ENCODE measurements at places on chromosomes 4 and X. TPM values are rescaled to one million over a fixed set of nuclear protein-coding genes. Genes with fewer than 3 reads are reported as not detected.

DNA sequence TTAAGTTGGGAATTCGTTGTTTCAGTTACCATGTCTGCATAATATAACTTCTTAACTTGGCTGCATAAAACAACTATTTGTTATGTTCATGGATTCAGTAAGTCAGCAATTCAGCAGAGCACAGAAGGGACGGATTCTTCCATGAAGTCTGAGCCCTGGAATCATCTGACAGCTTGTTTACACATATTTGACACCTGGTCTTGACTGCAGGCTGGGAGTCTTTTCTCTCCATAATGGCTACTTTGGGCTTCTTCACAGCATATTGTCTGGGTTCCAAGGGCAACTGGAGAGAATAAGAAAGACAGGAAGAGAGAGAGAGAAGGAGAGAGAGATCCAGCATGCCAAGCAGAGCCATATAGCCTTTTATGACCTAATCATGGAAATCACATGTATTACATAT, 23.1 kb downstream of the CENPC start:
- H3K4me3 ChIP-seq, result no peak overlapping the region
- H3K36me3 ChIP-seq, result peaks cover 3% of the 10 kb centered on the region
- no peak overlapping the region for H3K27ac ChIP-seq
- no peak for DNase-seq
- H3K27me3 ChIP-seq, result no peaks in the 10 kb centered on the region

GRCh38 chr4:168651374-168651773, 154.5 kb downstream of the PALLD start:
- H3K27ac ChIP-seq, result no peak overlapping the region
- no peaks in the 10 kb centered on the region for H3K27me3 ChIP-seq

DNA sequence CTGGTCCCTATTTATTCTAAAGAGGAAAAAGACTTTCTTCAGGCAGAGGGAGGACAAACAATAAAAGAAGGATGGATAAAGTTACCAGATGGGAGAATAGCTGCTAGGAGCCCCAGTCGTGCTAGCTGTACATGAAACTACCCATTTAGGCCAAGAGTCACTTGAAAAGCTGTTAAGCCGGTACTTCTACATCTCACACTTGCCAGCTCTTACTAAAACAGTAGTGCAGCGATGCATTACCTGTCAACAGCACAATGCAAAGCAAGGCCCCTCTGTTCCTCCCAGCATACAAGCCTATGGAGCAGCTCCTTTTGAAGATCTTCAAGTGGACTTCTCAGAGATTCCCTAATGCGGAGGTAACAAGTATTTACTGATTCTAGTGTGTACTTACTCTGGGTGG, 1138.8 kb downstream of the ARAP2 start:
- H3K36me3 ChIP-seq, result no peaks in the 10 kb centered on the region
- H3K4me1 ChIP-seq, result peaks cover 6% of the 10 kb centered on the region
- no peak overlapping the region for H3K4me3 ChIP-seq
- no peaks in the 10 kb centered on the region for H3K27me3 ChIP-seq
- no peak for DNase-seq

DNA sequence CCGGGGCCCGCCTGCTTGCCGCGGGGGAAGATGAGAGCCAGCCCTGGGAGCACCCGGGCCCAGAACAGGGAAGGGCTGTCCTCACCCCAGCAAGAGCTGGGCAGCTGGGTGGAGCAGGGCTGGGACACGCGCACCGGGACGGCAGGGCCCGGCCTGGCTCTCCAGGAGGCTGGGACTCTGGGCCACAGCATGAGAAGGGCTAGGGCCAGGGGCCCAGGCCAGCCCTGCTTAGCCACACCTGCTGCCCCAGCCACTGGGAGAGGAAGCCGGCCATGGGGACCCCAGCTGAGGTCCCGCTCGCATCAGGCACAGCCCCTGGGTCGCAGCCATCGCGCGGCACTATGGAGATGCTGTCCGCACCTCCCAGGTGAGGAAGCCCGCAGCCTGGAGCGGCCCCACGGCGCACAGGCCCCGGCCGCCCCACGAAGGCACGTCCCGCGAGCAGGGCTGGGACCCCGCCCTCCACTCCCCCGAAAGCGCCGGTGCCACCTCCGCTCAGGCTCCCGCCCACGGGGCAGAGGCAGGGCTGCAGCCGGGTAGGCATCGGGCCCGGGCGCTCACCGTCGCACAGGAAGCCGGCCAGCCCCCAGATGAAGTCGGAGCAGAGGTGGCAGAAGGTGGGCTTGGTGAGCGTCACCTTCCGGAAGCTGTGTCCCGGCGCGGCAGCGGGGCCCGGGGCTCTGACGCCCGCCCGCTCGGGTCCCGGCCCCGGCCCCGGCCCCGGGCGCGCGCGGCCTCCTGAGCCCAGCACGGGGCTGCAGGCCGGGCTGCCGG, 531 bp downstream of the DGKQ start:
- peaks cover 4% of the 10 kb centered on the region for H3K27me3 ChIP-seq
- H3K4me3 ChIP-seq, result peak overlapping the region; percentile 97
- no peaks in the 10 kb centered on the region for H3K36me3 ChIP-seq
- DNase-seq, result no peak
- H3K4me1 ChIP-seq, result peaks cover 23% of the 10 kb centered on the region

GRCh38 chr4:147760695-147761094, 28.8 kb downstream of the ARHGAP10 start:
- no peaks in the 10 kb centered on the region for H3K27me3 ChIP-seq
- DNase-seq, result peak; percentile 41
- no peaks in the 10 kb centered on the region for H3K36me3 ChIP-seq
- H3K4me1 ChIP-seq, result peaks cover 14% of the 10 kb centered on the region

GRCh38 chr4:12963291-12963690, 520.8 kb downstream of the RAB28 start:
- H3K36me3 ChIP-seq, result no peaks in the 10 kb centered on the region
- H3K27ac ChIP-seq, result no peak overlapping the region
- H3K4me3 ChIP-seq, result no peak overlapping the region
- no peaks in the 10 kb centered on the region for H3K27me3 ChIP-seq

DNA sequence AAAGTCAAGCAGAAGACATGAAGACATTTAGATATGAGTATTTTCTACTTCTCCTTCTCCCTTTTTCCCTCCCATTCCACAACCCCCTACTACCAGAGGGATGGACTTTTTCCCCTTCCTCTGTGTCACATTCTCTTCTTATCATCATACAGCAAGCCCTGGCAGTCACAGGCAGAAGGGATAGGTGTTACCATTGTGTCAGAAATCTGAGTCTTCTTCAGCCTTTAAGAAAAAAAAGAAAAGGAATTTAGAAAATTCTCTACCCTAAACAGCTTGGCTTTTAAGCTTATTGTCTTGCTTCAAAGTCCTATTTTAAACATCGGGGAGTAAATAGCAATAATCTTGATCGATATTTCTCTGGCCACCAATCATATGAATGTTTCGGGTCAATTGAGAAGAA, 30.9 kb upstream of the ADH1C start:
- H3K36me3 ChIP-seq, result no peaks in the 10 kb centered on the region
- DNase-seq, result no peak
- no peak overlapping the region for H3K4me3 ChIP-seq

DNA sequence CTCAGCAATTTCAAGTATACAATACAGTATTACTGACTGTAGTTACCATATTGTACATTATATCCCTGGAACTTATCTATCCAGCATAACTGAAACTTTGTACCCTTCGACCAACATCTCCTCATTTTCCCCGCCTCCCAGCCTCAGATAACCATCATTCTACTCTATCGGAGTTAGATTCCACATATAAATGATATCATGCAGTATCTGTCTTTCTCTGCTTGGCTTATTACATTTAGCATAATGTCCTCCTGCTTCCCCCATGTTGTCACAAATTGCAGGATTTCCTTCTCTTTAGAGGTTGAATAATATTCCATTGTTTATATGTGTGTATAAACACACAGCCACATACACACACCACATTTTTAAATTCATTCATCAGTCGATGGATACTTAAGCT, 218.1 kb downstream of the MAML3 start:
- H3K4me1 ChIP-seq, result peaks cover 6% of the 10 kb centered on the region
- no peak for DNase-seq
- H3K27me3 ChIP-seq, result no peaks in the 10 kb centered on the region
- no peaks in the 10 kb centered on the region for H3K36me3 ChIP-seq
- H3K27ac ChIP-seq, result no peak overlapping the region

DNA sequence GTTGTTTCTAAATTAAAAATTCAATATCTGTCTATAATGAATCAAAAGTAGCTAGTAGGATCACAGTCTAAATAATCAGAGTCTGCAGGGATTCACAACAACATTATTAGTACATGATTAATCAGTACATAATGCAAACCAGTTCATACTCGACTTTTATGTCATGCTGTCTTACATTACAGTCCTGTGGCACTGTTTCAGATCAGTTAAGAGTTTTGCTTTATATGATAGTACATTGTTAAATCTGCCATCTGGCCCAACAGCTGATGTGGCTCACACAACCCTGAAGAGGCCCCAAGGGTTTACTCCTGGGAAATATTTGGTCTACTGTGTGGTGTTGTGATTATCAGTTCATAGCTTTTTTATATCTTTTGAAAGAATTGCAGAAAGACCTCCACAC, 247.1 kb upstream of the ETNPPL start:
- H3K27me3 ChIP-seq, result no peaks in the 10 kb centered on the region
- H3K36me3 ChIP-seq, result no peaks in the 10 kb centered on the region
- no peak for DNase-seq
- H3K4me3 ChIP-seq, result no peak overlapping the region
- H3K27ac ChIP-seq, result no peak overlapping the region
- H3K4me1 ChIP-seq, result no peaks in the 10 kb centered on the region

DNA sequence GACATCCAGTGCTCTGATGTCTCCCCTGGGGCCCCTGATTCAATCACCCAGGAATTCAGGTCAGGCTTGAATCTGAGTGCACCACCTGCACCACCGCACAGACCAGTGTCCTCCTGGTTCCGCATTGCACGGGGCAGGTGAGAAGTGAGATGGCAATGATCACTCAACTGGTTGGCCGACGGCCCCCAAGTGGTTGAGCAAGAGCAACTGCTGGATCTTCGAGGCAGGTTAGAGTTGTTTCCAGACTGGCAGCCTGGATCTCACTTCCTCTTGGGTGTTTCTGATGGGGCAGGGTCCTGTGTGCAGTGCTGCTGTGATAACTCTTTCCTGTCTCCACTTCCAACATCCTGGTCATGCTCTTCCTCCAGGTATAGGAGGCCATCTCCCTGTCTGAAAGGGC, 50.4 kb downstream of the C4orf50 start:
- no peaks in the 10 kb centered on the region for H3K27me3 ChIP-seq
- no peaks in the 10 kb centered on the region for H3K4me1 ChIP-seq
- H3K27ac ChIP-seq, result no peak overlapping the region
- no peaks in the 10 kb centered on the region for H3K36me3 ChIP-seq

DOK7 gene
- 3.3 TPM for total RNA-seq

JCHAIN gene
- 374 TPM for total RNA-seq

CPZ gene
- not detected for total RNA-seq

PAGE2 gene
- total RNA-seq, result not detected

PAGE5 gene
- not detected for total RNA-seq

KIAA1210 gene
- not detected for total RNA-seq

BEX5 gene
- 2.1 TPM for total RNA-seq

DNAAF6 gene
- total RNA-seq, result not detected
